ENCODE measurements at places on chromosomes 7 and 10.

DNA sequence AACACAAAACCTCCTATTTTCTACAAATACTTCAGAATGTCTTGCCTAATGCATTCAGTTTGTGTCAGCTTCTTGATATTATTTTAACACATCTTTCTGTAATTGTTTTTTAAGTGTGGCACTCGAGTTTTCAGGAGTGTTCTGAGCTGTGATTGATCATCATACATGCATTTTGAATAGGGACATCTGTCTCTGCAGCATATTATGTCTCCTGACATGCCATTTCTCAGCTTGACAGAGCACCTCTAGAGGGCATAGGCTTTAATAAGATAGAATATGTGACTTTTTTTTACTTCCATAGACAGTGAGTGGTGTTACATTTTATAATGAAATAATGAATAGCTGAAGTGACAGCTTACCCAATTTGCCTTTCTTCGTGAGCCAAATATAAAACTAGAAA, 219.2 kb upstream of the HDAC9 start:
- no peak for DNase-seq

DNA sequence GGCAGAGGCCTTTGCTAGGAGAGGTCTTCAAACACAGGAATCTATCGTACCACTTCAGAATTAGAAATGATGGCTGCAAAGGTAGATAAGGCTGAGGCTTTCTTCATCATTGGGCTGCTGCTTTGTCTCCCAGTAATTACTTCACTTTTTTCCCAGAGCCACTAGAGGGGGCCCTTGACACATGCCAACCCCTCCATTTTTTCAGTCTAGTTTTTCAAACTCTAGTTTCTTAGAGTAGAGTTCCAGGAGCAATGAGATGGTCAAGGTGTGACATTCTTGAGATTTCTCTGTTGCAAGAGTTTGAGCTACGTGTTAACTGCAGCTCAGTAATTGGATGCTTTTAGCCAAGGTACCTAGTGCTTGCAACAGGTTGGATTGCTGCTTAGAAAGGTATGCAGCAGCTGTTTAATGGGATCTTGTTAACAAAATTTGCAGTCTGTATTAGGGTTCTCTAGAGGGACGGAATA, 33.8 kb upstream of the RBM20 start:
- DNase-seq = peak; percentile 41

- no peak for DNase-seq
Observed at GRCh38 chr7:45596665-45597095, 22.5 kb downstream of the ADCY1 start.

- DNase-seq = no peak
Observed at GRCh38 chr7:93140582-93141191, 7.5 kb downstream of the SAMD9L start.

- DNase-seq = no peak
Observed at GRCh38 chr7:69399401-69399800, 198.9 kb upstream of the AUTS2 start.

- peak; percentile 29 for DNase-seq
Observed at GRCh38 chr10:72261784-72262404, 11.8 kb upstream of the DDIT4 start.

DNA sequence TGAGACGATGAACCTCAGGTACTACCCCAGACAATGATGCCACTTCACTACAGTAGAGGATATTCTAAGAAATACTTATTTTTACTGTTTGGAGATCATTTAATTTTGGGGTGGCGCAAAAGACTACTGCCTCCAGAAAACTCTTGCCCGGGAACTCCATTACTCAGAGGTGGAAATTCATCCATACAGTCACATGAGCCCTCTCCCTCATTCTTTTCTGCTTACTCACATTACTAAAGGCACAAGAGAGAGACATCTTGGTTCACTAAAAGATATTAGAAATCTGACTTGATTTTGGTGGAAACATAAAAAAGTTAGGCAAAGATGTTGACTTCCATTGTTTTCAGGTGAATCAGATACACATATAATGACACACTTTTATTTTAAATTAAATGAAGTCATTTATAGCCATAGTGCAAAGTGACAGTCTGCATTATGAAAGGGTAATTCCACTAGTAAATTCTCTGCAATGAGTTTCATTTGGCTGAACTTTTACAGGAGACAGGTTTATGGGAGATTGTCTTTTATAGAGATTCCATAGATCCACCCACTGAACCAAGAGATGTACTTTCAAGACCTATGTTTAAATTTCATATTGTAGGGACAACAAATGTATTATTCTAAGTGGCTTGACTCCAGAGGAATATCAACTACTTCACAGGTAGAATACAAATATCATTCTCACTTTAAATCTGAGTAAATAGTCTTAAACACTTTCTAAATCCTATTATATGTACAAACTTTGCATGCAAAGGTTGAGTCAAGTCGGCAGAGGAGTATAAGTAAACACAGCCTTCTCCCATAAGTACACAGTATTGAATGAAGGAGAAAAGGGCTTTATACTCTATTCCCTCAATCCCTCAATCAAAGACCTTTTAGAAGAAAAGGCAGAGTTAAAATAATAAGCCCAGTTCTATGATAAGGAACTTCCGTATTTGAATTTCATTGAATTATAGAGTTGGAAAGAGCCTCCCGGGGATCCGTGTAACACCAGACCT, 18.8 kb downstream of the NEBL start:
- DNase-seq = no peak

- no peak for DNase-seq
Observed at GRCh38 chr10:75707080-75707840, 275.8 kb downstream of the LRMDA start.

DNA sequence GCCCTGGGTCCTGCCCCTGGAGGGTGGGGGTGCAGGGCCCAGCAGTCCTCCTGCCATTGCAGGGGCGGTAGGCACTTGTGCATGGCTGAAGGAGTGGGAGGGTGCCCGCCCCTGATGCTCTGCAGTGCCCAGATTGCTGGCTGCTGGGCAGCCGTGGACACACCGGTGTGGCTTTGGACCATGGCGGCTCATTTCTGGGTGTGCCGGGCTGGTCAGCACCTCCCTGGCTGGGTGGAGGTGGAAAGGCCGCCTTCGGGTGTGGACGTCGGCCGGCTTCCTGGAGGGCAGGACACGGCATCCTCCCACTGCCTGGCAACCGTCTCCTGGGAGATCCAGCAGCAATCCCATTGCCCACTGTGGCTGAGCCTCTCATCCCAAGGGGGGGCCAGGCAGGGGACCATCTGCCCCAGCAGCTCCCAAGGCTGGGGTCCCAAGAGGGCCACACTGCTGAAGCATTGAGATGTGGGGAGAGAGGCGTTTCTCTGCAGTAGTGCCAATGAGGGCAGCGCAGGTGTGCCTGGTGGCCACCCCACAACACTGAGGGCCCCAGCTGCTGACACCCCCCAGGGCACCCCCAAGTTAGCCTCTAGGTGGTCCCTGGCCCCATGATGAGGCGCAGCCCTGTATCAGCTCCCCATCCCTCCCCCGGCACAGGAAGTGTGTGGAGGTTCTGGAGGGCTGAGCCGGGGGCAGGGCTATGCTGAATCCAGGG, 12.9 kb downstream of the TTYH3 start:
- DNase-seq = no peak

DNA sequence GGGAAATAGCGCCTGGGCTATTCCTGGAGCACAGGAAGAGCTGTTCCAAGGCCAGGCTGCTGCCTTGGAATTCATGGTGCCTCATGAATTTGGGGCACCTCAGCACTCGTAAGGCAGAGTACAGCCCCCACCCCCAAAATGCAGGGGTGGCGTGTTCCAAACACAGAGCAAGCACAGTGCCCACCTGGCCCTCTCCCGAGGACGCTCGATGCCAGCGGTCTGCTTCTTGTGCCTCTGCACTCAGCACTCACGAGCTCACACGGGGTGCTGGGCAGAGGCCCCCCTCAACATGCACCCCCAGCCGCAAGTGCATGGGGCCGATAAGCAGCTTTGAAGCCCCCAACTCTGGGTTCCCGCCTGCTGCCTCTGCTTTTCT, 60.1 kb downstream of the ZRANB1 start:
- DNase-seq = no peak

Measured in activated CD4-positive, alpha-beta T cell treated with anti-CD3 and anti-CD28 coated beads for 4 hours (primary cell).